Activated CD4-positive, CD25-positive, alpha-beta regulatory T cell treated with anti-CD3 and anti-CD28 coated beads, Interleukin-2, amount 50 U/mL, for 72 hours (primary cell): ENCODE measurements at places on chromosomes 6 and 20.

DNA sequence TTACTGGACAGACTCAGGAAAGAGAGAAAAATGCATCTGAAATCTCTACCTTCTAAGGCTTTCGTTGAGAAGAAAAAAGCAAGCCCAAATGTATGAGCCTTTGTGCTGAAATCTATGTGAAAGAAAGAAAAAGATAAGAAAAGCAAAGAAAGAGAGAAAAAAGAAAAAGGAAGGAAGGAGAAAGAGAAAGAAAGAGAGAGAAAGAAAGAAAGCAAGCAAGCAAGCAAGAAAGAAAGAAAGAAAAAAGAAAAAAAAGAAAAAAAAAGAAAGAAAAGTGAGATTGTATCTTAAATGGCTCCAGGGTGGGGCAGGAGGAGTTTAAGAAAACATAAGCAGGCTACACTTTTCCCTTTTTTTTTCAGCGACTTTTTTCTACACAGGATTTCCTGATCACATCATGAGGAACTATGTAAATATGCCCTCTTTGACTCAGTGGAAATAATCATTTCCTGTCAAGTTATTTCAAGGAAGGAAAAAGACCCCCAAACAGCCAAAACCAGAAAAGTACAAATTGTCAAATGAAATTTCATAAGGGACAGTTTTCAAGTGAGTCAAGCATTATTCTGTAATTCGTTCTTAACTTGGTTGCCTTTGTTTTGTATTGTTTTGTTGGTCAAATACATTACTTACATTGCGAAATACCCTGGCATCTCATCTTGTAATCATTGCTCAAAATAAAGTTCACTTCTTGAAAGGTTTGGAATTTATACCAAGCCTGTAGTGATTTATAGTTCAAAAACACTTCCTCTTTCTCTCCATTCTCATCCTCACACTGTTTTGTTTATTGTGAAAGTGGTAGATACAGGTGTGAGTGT, 79.5 kb upstream of the RNF217 start:
- no peak for DNase-seq

DNA sequence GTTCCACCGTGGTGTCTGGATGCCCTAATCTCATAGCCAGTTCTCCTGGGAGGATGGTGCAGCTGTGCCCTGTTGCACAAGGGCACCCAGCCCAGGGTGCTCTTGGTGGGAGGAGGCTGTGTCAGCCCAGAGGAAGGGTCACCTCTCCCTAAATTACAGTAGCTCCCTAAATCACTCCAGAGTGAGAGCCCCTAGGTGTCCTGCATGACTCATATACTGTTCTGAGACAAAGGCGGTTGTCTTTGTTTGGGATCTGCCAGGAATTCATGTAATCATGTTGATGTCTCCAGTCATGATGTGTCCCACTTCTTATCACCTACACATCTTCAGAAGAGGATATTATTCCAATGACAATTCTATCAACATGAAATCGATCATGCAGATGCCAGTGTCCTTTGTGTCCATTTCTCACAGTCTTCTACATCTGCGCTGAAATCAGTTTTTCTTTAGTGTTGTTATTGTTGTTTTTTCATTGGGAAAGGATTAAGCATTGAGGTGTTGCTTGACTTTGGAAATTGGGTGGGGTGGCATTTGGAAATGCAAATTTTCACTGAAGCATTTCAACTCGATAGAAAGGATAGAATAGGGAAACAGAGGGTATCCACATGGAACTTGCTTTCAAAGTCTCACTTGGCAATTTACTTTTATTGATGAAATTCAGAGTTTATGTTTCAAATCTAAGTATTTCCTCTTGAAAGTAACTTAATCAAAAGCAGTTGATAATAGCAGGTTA, 19.5 kb downstream of the PERP start:
- DNase-seq: no peak

DNA sequence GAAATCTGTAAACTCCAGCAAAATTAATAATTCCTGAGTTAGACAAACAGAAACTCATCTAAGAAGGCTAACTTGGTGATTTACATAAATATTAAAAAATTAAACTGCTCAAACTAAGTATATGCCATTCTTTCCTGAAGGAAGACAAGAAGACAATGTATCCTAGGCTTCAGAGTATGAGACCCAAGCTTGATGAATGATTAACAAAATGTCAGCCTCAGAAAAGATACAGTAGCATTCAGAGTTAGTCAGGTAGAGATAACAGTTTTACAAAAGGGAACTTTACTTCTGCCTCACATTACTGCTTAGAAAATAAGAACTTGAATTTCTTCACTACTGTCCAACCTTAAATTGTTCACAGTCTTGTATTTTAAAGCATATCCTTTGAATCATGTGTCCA, 12.0 kb downstream of the CSNK2A1 start:
- no peak for DNase-seq

GRCh38 chr6:38179300-38179699, 359.8 kb downstream of the ZFAND3 start:
- DNase-seq: peak; percentile 5

- no peak for DNase-seq
Observed at GRCh38 chr6:150333585-150333941, 35.2 kb upstream of the IYD start.

DNA sequence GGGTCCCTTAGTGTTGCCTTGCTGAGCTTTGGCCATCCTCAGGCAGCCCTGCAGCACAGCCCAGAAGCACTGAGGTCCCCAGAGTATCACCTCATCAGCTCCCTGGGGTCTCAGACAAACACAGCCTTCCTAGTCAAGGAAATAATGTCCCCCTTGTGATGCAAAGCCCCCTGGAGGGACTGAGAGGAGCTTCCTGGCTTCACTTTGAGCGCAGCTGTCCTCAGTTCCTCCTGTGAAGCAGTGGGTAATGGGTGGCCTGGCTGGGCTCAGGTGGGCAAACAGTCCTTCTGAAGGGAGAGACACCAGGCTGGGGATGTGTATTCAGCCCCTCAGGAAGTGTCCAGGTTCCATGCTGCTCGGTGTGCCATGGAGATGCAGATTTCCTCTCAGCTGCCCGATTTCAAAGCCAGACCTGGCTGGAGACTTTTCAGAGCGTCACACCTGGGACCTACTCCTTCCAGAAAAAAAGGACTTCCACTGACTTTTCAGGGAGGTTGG, 79.2 kb upstream of the FOXA2 start:
- DNase-seq: no peak

DNA sequence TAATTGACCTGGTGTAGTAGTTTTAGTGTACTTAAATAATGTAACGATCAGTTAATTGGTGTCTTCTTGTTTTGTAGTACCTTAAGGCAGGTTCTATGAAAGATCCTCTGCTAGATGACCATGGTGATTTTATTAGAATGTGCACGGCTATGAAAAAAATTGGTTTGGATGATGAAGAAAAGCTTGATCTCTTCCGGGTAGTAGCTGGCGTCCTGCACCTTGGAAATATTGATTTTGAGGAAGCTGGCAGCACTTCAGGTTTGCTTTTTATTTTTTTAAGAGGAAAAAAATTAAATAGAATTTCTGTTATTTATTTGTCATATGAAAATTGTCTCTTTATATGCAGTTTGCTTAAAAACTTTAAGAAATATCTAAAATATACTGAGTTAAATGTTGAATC, 99.2 kb downstream of the MYO6 start:
- no peak for DNase-seq

- no peak for DNase-seq
Observed at GRCh38 chr6:37536491-37537190, 36.9 kb upstream of the CCDC167 start.

DNA sequence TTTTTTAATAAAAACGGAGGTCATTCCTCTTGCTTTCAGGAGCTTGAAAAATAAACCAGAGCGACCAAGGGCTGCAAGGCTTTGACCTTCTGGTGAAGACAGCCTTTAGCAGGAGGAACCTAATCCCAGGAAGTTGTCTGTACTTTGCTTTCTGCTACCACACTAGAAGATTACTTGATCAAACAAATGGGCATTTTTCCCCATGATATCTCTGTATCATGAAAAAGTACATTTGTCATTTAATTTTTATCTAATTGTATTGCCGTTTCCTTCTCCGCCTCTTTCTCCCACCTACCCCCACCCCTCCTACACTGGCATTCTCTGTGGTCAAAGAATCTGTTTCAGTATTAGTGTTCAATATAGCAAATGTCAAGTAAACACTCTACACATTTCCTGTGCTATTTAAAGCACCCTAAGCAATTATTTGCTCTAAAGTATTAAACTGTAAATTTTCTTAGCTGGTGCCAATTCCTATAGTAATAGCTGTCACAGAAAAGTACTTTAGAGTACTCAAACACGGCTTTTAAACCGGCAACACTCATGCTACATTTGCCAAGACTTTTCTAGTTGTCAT, 29.7 kb downstream of the ATXN1 start:
- DNase-seq: no peak

DNA sequence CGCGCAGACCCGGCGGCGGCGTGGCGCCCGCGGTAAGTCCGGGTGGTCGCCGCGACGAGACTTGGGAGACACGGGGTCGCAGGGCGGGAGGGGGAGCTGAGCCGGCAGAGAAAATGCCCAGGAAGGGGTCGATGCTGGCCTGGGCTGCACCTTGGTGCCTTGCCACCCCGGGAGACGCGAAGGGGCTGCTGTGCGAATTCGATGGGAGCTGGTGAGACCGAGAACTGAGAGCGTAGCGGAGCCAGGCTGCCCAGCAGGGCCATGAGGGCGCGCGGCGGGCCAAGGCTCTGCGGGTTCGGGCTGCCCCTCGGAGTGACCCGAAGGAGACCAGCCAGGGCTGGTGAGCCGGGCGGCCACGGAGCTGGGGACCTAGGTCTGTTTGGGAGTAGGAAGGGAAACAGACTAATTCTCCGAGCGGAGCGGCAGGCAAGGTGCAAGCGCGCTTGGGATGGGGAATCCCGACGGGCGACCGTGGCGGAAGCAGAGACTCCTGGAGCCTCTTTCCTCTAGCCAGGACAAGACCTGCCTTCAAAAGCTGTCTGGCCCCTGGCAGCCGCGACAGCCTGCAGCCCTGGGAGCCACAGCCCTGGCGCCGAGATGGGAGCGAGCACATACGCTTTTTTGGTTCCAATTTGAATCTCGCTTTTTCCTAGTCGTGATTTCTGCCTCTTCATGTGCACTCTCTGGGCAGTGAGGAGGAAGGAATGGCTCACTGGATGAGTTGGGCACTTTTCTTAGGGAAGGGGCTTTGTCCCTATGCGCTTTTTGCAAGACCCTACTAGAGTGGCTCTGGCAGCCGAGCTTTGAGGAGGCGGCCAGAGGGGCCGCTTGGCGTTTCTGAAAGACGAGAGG, 691 bp downstream of the SYNDIG1 start:
- no peak for DNase-seq

DNA sequence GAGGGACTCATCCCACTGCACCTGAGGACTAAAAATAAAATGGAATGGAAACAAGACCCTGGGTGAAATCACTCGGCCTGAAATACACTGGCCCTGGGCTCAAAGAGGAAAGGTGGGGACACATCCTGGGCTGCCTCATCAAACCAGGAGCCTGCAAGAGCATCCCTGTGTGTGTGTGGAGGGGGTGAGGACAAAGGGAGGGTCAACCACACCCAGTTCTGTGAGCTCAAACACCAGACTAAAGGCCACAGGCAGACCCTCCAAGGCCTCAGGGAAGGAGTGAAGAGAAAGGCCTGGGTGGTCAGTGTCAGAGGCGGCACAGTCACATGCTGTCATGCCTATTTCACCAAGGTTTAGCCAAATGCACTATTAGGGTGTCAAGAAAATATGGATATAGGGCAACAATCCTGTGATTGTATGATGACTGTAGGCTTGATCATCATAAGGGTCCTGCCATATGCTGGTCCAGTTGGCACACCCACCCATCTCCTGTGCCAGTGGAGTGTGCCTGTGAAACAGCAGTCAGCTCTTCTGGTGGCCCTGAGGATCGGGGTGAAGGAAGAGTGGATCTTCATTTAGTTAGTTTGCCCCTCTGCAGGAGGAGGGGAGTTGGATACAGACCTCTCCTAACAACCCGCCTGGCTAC, 28.9 kb downstream of the SRSF3 start:
- DNase-seq: peak; percentile 17

DNA sequence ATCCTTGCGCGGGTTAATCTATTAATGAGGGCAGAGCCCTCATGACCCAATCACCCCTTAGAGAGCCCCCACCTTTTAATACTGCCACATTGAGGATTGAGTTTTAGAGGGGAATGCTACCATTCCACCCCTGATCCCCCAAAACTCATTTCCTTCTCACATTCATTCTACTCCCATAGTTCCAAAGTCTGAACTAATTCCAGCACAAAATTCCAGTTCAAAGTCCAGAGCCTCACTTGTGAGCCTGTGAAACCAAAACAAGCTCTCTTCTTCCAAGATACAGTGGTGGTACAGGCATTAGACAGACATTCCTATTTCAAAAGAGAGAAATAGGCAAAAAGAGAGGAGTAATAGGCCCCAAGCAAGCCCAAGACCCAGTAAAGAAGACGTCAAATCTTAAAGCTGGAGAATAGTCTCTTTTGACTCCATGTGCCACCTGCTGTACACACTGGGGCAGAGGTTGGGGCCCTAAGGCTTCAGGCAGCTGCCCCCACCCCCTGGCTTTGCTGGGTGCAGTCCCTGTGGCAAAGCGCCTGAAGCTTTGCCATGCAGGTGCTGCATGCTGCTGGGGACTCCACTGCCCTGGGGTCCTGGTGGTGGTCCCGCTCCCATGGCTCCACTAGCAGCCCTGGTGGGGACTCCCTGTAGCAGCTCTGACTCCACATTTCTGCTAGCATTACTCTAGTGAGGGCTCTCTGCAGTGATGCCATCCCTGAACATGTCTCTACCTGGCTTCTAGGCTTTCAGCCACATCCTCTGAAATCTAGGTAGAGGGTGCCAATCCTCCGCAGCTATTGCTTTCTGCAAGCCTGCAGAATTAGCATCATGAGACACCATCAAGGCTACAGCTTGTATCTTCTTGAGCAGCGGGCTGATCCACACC, 41.3 kb downstream of the RSPH3 start:
- no peak for DNase-seq

DNA sequence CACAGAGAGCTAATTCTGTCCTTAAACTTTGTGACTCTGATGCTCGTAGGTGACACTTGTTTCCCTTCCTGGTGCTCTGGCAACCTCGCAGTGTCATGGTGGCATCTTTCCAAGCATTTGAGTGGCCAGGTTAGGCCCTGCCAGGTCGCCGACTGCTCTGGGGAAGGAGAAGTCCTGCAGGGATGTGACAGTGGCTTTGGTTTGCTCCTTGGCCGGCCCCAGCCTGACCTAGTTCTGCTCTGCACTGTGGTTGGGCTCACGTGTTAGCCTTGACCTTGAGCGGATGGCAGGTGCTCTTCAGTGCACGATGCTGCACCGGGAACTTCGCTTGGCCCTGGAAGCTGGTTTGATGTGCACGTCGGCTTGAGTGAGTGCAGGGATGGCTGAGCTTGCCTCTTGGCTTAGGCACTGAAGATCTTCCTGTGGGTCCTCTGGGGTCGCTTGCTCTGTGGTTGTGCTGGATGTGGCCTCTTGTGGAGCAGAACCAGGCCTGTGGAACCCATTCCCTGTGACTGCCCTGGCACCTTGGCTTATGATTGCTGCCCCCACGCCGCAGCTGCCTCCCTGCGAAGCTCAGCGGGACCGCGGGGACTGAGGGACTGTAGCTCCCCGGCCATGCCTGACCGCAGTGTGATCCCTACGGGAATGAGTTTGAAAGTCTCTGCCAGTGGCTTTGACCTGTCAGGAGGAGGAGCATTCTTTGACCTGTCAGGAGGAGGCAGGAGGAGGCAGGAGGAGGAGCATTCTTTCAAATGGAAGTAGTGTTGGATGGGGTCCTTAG, 8.7 kb downstream of the OSBPL2 start:
- DNase-seq: no peak

GRCh38 chr6:45382391-45382790, 4.7 kb upstream of the SUPT3H start:
- no peak for DNase-seq
